Lung (tissue), 17 donors: ENCODE measurements at places on chromosomes 13 and 19.
A peak's percentile ranks its signal among the peaks of the same experiment; 100 is the strongest.

DNA sequence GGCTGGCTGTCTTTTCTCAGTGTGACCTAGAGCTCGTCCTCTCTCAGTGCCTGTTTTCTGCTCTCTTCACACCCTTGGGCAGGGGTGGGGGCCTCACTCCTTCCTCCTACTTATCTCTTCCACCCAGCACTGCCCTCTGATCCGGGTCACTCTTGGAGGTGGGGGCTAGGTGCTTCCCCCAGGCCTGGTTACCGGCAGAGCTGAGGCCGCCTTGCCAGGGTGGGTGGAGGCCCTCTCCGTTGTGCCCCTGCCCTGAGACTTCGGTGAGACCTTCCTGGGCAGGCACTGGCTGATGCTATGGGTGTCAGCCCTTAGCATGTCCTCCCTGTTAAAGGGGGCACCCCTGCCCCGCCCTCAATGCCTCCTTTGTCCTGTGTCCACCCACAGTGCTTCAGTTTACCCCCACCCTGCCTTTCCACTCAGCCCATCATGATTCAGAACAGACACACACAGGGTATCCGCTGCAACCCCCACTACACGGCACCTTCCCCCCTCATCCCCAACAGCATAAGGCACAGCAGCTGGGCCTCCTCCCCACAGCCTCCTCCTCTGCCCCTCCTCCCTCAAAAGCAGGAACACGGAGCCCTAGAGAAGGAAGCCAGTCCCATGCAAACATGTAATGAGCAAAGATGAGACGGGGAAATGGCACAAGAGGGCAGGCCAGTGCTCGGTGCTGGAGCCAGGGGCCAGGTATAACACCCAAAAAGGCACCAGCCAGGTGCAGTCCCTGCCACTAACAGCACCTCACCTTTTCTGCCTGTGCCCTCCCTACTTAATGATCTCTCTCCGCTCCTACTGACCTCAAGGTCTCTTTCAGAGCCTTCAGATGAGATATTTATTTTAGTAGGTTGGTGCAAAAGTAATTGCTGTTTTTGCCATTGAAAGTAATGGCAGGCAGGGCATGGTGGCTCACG, 9.8 kb downstream of the ZGLP1 start:
- DNase-seq, result no peak

DNA sequence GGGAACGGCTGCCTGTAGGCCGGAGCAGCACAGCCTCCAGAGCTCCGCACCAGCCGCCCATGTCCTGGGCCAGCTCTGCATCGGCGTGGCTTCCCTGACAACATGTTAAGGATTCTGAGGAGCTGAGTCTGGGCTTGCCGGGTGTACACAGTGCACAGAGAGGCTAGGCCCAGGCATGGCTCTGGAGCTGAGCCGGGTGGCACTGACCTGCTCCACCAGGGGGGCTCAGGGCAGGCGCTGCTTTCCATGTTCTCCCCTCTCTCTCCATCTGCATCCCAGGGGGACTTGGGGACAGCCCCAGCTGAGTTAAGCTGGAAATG, 31.6 kb downstream of the AP1M1 start:
- no peak for DNase-seq

DNA sequence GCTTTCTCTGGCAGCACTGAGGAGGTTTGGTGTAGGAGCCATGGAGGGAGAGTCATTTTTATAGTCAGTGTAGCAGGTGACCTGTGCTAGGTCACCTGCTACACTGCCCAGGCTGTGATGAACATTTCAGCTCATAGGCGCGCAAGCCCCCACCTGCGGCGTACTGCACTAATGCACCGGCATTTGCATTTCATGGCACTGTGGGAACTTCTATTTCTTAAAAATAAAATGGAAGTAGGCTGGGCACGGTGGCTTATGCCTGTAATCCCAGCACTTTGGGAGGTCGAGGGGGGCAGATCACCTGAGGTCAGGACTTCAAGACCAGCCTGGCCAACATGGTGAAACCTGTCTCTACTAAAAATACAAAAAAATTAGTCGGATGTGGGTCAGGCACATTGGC, 101.0 kb downstream of the SLC7A1 start:
- DNase-seq, result no peak

- no peak for DNase-seq
Measured at GRCh38 chr19:13790354-13790753, 4.9 kb upstream of the ZSWIM4 start.

GRCh38 chr13:83895994-83896580, 13.8 kb upstream of the SLITRK1 start:
- no peak for DNase-seq

DNA sequence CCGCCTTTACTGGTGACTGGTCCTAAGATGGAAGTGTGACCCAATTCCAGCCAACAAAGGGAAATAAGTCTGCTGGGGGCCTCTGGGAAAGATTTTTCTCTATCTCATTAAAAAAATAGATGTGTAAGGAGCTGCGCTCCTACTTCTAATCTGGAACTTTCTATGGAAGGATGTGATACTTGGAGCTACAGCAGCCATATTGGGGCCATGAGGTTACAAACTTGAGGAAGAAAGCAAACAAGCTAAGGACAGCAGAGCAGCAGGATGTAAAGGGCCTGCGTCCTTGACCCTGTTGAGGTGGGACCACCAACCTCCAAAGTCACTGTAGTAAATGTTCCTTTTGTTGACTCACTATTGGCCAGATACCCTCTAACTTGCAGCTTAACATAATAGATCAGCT, 7.5 kb downstream of the GPR42 start:
- no peak for DNase-seq

DNA sequence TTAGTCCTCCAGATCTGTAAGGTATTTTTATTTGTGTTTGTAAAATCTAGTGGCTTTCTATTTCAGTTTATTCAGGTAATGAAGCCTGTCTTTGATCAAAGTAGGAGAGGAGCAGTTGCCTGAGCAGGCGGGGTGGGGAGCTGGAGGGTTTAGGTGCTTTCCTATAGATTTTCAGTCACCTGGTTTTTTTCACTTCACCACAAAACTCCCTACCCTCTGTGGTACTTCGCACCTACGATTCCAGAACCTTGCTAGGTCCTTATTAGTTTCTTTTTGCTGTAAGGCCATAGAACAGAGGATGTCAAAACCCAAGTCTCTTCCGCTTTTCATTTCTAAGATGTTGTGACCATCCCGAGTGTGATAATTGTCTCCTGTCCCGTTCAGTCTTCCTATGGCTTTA, 26.6 kb downstream of the SLAIN1 start:
- no peak for DNase-seq

DNA sequence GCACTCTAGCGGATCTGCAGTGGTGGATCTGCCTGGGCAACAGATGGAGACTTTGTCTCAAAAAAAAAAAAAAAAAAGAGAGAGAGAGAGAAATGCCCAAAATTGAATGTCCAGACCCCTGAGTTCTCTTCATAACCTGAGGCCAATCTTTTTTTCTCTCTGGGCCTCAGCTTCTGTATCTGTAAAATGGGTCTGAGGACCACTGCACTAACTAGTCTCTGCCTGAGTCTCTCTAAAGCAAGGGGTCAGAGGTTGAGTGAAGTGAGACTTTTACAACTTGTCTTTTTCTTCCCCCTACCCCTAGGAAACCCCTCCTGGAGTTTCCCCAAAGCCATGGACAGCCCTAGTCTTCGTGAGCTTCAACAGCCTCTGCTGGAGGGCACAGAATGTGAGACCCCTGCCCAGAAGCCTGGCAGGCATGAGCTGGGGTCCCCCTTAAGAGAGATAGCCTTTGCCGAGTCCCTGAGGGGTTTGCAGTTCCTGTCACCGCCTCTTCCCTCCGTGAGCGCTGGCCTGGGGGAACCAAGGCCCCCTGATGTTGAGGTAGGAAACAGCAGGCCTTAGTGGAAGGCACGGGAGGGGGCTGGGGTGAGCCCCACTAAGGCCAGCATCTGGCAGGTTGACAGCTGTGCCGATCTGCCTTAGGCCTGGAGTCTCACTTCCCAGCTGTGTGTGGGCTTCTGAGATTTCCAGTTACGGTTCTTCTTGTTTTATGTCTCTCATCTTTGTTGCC, 1.8 kb downstream of the TMEM91 start:
- no peak for DNase-seq

GRCh38 chr13:38348861-38349389, 726 bp upstream of the UFM1 start:
- DNase-seq, result no peak

DNA sequence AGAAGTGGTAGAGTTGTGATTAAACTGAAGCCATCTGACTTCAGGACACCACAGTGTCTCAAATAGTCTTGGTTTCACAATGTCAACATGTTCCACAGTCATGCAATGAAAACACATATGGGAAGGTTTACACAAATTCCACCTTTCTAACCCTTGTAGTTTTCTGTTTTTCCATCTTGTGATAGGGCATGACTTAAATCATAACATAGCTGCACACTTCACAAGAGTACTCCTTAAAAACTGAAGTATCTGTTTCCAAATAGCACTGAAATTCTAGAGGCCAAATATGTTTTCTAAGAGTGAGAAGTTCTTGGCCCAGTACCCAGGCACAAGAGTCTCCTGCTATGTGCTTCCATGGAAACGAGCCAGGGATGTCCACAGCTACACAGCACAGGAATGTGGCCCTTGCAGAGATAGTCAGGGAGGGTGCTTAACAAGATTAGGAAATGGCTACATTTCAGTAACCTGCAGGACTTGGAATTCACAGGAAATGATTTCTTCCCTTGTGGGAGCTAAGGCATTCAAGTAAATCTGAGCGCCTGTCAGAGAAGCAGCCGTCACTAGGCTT, 269.1 kb downstream of the NDFIP2 start:
- peak; percentile 69 for DNase-seq

DNA sequence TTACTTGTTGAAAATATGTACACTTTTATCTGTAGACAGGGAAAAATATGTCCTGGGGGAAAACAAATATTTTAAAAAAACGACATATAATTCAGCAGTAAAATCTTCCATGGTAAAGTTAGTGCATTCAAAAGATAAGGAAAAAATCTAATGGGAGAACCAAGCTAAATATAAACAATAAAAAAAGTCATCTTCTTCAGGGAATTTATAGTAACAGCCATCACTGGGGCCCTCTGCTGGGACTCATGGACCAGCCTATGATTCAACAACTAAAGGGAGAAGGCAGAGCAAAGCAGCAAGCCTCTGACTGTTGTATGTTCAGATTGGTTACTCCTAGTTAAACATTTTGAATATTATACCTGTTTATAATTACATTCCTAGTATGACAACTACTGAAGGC, 93.0 kb downstream of the ITGBL1 start:
- no peak for DNase-seq

GRCh38 chr13:111110054-111110453, 5.1 kb upstream of the ARHGEF7 start:
- DNase-seq, result no peak

- no peak for DNase-seq
Measured at GRCh38 chr19:17447704-17448130, 751 bp downstream of the TMEM221 start.

DNA sequence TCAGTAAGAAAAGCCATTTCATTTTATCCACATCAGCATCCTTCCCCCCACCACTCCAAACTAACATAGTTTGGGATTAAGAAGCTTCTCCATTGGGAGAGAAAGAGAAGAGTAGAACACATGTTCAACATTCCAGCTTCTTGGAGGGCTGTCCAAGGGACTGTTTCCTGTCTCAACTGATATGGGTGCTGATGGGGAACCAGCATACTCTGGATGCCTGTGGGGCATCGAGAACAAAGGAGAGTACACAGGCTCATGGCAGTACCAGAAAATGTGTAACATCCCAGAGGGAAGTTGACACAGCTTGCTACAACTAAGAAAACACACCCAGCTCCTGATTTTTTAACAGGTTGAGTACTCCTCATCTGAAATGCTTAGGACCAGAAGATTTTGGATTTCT, 24.7 kb downstream of the SUCLA2 start:
- no peak for DNase-seq

GRCh38 chr13:48478391-48478790, 54.5 kb downstream of the RCBTB2 start:
- DNase-seq, result no peak

- no peak for DNase-seq
Measured at GRCh38 chr13:82739881-82740280, 1142.4 kb downstream of the SLITRK1 start.

- no peak for DNase-seq
Measured at GRCh38 chr13:47708386-47708785, 292.7 kb downstream of the SUCLA2 start.

GRCh38 chr13:111228262-111229144, 91.9 kb upstream of the TEX29 start:
- no peak for DNase-seq

GRCh38 chr13:74709226-74709625, 575.0 kb upstream of the KLF12 start:
- DNase-seq, result no peak

GRCh38 chr19:51525651-51526050, 5.8 kb downstream of the SIGLEC6 start:
- no peak for DNase-seq

DNA sequence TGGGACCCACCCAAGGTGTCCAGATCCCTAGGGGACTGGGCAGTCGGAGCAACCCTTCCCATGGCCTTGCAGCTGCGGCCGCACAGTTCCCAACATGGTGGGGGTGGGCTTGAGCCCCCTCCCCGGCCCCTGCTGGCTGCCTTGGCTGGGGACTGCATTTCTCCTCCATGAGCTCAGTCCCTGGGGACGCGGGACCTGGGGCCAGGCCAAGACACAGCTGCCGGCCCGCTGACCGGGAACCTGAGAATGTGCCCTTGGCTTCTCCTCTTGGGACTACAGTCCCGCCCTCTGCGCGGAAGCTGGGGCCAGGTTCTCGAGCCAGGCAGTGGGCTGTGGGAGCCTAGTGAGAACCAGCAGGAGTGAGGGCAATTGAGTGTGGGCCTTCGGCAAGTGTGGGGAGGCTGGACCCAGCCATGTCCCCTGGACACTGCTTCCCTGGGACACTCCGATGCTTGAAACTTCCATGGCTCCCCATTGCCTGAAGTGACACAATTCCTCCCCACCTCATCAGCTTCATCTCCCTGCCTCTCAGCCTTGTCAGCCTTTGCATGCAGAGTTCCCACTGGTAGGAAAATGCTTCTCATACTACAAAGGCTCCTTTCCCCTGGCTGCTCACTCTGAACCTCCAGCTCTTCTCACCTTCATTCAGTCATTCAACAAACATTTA, 13.1 kb upstream of the NOTCH3 start:
- DNase-seq, result peak; percentile 43

- peak; percentile 50 for DNase-seq
Measured at GRCh38 chr13:114099918-114100445, 32.4 kb downstream of the RASA3 start.
